ENCODE measurements at places on chromosomes 7 and 10.

DNA sequence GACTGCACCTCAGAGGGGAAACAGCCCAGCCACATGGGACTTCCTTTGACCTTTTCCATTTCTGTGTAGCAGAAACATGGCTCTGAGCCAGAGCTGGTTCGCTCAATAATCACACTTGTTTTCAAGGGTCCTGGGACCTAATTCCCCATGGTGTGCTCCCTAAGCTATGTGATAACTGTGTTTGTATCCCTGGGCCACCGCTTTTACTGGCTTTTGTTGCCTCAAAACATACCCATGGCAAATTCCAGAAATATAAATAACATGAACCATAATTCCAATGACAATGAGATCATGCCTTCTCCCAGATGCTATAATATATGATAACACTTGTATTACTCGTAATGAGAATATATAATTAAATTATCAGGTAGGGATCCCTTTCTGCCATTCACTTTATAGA, 196.4 kb downstream of the GFRA1 start:
- no peak for DNase-seq

- DNase-seq: no peak
Observed at GRCh38 chr7:2825559-2826227, 18.4 kb downstream of the GNA12 start.

DNA sequence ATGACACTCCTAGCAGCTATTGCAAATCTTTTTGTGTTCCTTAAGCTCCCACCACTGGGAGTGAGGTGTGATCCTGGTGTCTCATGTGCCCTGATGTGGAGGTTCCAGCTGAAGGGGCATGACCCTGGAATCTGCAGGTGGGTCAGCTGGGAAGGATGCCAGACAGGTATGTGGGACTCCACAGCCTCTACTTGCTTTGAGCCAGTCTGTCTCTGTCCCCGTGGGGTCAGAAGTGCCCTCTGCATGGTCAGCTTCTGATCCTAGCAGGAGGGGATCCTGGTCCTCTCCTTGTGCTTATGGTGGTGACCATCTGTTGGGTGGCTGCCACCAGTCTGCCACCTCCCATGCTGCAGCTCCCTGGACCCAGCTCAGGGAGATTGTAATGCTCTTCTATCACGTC, 51.1 kb upstream of the COMTD1 start:
- DNase-seq: no peak

- DNase-seq: no peak
Observed at GRCh38 chr7:48074204-48074654, 14.8 kb upstream of the UPP1 start.

DNA sequence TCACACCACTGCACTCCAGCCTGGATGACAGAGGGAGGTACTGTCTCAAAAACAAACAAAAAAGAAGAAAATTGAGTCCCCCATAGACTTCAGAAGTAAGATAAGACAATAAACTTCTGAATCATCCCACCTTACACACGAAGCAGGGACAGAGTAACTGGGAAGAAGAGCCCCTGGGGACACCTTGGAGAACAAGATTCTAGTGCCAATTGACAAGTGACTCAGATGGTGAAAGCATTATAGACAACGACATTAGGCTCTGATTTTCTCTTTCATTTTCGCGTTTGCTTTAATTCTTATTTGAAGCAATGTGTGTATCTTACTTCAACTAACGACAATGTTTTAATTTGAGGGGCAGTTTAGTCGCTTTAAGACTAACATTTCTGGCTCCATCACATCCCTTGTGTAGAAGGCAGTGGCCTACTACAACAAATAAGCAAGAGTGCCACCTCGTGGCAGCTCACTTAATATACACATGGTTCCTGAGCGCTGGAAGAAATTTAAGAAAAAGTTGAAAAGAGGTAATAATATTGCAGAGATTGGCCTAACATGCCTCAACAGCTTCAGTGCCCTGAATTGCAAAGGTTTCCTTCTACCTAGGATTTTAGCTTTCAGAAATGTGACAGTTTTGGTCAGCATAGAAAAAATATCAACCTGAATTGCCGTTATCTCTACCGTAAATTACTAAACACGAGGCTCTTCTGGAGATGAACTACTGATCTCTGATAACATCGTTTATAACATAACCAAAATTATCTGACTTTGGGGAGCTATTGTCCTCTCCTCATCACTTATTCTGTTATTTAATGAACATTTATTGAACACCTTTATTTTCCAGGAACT, 36.7 kb downstream of the ASNS start:
- DNase-seq: no peak

- DNase-seq: no peak
Observed at GRCh38 chr10:104612571-104613205, 28.4 kb upstream of the SORCS3 start.

GRCh38 chr7:139570119-139570518, 46.6 kb downstream of the CLEC2L start:
- DNase-seq: no peak

GRCh38 chr7:107387128-107387527, 82.7 kb upstream of the GPR22 start:
- no peak for DNase-seq

GRCh38 chr7:155299535-155300202, 2.0 kb downstream of the INSIG1 start:
- no peak for DNase-seq

- DNase-seq: no peak
Observed at GRCh38 chr10:97062456-97062855, 123.3 kb downstream of the SLIT1 start.

DNA sequence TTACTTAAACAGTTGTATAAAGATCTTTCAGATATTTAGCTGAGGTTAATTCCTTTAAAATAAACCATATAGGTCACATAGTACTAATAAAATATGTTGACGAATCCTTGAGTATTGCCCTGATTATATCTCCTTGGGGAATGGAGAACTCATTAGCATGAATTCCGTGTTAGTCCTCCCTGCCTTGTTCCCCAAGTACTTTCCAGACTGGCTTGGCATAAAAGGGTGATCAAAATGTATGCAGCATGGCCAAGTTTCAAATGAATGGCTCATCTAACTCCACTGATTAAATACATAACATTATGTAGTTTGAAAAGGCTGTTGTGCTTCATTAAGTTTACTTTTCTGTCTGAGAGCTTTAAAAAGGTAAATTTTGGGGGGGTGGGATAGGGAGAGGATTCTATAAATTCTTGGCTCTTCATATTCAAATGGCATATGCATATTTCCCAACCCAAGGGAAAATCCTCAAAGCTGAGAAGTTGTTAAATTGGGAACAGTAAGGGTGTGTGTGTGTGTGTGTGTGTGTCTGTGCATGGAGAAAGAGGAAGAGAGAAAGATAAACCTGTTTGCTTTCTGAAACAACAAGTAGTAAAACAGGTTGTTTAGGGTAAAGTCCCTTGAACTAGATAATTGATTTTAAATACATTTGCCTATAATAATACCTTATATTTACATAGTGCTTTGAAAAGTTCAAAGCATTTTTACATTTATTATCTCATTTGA, 4.8 kb upstream of the ADD3 start:
- DNase-seq: no peak

GRCh38 chr10:30430544-30431298, 3.3 kb upstream of the MAP3K8 start:
- no peak for DNase-seq

DNA sequence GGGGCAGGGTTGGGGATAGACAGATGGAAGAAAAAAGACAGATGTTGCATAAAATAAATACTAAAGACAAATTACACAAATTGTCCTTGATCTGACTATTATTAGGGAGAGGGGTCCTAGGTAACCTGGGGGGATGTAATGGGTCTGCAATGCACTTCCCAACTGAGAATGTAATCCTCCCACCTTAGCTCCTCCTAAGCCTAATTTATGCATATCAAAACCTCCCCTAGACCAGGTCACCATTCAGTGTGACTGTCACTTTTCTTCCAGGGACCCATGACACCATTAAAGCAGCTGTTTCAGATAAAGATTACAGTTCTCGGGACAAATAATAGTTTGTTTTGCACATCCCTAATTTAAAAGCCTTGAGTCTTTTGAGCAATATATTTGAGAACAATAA, 133.9 kb upstream of the FEZF1 start:
- DNase-seq: no peak

DNA sequence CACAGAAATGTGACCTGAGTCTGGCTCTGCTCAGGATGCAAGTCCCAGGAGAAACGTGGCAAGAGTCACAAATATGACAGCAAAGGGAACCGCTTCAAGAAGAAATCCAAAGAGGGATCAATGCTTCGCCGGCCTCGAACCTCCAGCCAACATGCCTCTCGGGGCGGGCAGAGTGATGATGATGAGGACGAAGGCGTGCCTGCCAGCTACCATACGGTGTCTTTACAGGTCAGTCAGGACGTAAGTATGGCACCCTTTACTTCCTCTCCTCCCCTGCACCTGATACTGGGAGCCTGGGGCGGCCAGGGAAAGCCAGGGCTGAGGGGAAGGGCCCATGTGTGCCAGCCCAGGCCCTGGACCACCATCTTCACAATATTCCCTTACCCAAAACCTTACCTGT, 18.6 kb upstream of the NFKB2 start:
- no peak for DNase-seq

- DNase-seq: no peak
Observed at GRCh38 chr10:88095778-88096431, 232.5 kb downstream of the PTEN start.

- DNase-seq: no peak
Observed at GRCh38 chr10:70515035-70515667, 36.6 kb downstream of the PALD1 start.

DNA sequence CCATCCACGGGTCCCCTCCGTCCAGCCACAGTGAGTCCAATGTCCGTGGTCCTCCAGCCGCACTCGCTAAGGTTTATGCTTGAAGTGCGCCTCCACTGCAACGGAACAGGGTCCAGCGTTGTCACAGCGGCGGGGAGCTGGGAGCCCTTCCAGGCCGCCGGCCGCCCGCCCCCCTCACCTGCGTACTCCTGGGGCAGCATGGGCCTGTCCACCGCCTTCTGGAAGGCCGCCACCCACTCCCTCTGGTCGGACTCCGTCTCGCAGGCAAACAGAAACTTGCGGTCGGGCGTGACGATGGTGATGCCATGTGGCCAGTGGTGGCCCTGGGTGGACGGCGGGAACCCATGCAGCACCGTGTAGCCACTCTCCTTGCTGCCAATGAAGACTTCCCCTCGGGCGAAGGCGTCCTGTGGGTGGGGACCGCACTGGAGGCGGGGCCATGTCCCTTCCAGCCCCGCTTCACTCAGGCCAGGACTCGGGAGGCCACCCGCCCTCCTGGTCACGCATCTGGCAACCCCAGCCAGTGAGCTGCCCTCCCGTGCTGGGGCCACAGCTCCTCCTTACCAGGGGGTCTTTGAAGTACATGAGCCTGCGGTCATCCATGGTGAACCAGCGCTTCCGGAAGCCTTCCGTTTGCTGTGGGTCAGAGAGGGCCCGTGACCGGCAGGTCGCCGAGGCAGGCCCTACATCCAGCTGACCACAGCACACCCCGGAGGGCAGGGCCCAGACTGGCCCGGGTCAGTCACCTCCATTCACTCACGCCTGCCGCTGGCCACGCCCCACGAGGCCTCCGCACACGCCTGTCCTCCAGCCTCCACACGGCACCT, 22.7 kb downstream of the GET4 start:
- no peak for DNase-seq

GRCh38 chr7:27128034-27128433, 2.5 kb downstream of the HOXA4 start:
- DNase-seq: no peak

DNA sequence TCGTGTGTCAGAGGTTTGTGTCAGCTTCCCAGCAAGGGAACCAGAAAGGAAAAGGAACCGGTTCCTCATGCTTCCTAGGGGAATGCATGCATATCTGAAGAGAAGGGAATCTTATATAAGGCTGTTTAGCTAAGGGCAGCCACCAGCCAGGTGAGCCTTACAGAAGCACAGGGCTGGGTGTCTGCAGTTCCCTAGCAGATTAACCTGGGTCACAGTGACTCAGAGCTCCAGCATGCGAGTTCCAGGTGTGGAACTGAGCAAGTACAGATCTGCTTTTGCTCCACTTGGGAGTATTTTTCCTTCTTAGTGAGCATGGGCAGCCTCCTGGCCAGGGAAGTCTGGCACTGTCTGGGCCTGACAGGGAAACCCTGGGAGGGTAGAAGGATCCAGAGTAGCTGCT, 957 bp upstream of the ANKRD2 start:
- no peak for DNase-seq

GRCh38 chr7:69762821-69763352, 164.6 kb downstream of the AUTS2 start:
- no peak for DNase-seq

DNA sequence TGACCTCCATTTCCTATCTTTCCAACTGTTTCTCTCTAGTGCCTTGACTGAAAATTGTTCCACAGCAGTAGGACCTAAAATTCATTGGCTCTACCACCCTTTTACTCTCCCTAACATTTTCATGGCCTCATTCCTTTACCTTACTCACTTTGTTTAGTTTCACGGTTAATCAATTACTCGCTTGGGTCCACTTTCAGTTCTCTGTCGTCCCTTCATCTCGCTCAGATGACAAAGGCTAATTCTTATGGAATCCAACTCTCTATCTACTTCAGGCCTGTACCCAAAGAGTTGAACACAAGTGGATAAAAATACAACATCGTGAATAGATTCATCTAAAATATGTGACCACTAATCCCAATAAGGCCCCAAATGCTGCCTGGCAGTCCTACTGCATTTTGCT, 85.9 kb upstream of the ADO start:
- no peak for DNase-seq

DNA sequence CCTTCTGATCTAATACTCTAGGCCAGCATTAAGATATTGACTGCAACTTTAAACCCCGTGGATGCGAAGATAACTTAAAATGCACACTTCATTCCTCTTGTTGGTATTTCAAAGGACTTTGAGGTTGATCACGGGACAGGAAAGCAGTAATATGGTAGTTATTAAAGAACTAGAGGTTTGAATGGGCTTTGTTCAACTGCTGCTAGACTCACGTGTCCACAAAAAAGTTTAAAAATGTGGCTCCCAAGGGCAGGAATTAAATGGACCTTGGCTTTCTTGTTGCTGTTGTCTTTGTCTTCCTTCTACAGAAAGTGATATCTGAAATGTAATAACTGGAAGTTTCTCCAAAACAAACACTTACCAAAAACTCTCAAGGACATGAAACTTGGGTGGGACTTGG, 186.3 kb downstream of the XPNPEP1 start:
- DNase-seq: no peak

- DNase-seq: no peak
Observed at GRCh38 chr10:133527771-133528271, 658 bp downstream of the CYP2E1 start.

DNA sequence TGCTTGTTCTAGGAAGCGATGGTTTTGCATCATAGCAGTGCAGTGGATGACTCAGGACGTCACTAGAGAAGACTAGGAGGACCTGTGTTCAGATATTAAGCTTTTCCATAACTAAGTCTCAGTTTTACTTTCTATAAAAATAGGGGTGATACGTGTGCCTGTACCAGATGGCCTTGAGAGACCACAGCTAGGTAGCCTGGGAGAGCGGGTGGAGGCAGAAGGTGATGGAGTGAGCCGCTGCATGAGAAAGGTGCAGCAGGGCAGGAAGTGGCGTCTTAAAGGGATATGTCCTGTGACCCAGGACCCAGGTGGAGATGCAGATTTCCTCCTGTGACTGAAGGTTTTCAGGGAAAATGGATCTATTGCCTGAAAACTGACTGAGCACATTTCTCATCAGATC, 304.9 kb downstream of the CDC14C start:
- no peak for DNase-seq
